Stimulated activated CD8-positive, alpha-beta memory T cell treated with anti-CD3 and anti-CD28 coated beads, Interleukin-4, amount 100 ng/mL, for 1 hour (primary cell): ENCODE measurements at places on chromosomes 7 and 10.

DNA sequence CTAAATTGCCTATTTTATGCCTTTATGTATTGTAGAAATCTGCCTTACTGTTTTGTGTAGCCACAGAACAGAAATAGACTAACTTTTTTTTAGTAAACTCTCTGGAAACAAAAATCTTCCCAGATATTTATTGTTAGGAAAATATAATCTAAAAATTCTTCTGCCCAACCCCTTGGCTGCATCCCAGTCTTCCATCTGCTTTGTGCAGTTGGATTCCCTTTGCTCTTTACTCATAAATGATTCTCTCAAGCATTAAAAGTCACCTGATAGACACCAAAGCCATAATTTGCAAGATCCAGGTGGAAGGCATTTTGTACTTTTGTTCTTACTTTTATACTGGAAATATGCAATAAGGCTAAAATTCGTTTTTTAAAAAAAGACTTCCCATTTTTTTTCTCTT lies 6.1 kb upstream of the CAV2 start:
- no peak for DNase-seq

DNA sequence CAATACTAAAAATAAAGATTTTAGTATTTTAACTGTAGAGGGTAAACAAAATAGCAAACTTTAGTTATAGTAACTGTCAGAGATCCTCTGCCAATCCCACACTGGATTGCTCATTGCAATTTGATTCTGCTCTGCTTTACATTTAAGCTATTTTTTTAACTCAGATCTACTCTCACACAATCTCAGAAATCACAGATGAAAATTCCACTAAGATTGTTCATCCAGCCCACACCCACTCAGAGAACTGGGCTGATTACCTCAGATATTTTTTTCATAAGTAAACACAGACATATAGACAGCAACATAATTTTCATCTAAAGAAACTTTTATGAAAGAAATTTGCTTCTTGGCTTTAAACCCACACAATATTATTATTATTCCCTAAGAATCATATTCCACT lies 7.0 kb downstream of the OSBPL3 start:
- DNase-seq, result no peak

GRCh38 chr10:20007426-20007825 lies 191.2 kb downstream of the PLXDC2 start:
- DNase-seq, result no peak

DNA sequence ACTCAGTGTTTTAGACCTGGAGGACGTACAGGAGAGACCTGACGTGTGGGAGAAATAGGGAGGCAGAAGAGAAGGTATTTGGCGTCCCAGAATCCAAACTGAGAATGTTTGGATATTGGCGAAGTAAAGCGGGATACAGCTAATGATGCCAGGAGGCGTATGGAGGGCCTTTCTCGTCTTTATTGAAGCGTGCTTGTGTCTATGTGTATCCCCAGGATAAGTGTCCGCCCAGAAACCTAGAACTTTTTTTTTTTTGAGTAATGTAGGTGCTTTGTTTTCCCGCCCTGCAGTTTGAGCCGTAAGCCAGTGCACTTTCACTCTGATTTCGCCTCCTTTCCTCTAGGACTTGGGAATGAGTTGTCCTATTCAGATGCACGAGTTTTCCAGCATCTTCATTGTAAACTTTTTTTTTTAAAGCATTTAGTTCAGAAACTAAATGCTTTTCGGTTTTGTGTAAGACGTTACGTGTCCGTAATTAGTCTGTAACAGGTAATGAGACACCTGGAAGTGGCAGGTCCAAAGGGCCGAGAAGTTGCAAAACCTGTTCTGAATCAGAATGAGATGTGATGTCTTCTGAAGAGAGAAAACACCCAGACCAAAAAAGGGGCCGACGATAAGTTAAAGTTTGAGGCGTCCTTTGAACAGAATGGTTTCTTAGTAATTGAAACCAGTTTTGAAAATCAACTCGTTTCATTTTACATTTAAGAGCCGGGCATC lies 746 bp downstream of the ARL5B start:
- no peak for DNase-seq

- DNase-seq, result no peak
These were observed 77.1 kb downstream of the ORC5 start for GRCh38 chr7:104130726-104131125.

DNA sequence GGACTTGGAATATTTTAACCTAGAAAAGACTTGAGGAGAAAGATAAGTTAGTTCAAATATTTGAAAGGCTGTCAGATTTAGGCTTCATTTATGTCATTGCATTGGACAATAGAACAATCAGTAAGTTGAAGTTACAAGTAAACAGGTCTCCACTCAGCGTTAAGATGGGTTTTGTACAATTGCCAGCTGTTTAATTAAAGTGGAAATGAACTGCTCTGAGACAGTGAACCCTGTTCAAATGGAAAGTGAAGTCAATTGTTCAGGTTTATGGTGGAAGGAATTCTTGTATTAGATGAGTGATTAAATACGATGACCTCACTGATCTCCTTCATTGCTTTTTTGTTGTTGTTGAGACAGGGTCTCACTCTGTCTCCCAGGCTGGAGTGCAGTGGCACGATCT lies 151.7 kb downstream of the PLXDC2 start:
- no peak for DNase-seq

GRCh38 chr7:30281263-30281662 lies 3.1 kb upstream of the ZNRF2 start:
- no peak for DNase-seq

DNA sequence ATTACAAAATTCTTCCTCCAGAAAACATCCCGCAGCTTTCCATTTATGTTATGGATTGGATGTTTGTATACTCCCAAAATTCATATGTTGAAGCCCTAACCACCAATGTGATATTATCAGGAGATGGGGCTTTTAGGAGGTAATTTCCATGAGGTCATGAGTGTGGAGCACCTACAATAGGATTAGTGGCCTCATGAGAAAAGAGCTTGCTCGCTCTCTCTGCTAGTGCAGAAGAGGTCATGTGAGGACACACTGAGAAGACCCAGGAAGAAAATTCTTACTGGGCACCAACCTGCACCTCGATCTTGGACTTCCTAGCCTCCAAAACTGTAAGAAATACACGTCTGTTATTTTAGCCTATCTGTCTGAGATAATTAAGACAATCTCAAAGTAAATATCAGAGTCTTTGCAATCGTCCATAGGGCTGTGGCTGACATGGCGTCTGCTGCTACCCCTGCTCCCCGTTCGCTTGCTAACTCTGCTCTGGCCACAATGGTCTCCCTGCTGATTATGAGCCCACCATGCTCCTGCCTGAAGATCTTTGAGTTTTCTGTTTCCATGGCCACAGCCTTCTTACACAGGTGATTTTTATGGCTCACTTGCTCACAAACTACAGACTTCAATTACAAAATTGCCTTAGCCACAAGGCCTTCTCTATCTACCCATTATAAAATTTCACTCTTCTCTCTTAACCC lies 333.3 kb downstream of the CACNA2D1 start:
- no peak for DNase-seq

GRCh38 chr7:142581341-142581740 lies 167.9 kb upstream of the PRSS1 start:
- no peak for DNase-seq

DNA sequence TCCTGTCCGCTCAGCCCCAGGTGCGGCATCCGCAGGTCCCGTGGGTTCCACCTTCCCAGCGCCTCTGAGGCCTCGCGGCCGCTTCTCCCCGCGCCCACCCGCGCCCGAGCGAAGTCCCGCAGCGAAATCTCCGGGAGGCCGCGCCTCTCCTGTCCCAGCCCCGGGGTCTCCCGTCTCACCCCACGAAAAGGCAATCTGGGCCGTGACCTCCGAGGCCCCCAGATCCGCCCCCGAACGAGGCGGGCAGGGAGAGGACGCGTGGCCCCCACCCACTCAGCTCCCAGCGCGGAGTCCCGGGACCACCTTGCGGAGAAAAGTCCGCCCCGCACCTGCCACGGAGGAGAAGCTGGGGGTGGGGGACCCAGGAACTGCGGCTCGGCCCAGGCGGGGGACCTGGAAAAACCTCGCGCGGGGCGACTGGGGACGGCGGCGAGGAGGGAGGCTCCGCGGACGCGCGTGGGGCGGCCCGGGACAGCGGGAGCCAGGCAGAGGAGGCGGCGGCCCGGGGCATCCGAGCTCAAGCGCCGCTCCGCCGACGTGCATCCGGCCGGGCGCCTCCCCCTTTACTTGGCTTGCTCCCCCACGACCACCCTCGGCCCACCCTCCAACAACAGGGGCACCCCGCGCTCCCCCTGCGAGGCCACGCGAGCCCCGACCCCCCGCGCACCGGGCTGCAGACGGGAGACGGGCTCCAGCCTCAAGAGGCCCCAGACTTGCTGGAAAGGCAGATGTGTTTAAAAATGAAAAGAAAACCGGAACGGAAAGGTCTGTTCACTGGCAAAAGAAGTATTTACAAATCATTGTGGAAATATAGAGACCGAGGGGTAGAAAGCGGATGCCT lies 33.0 kb upstream of the RNF32 start:
- DNase-seq, result no peak

GRCh38 chr7:127895814-127896280 lies 135.4 kb downstream of the LRRC4 start:
- no peak for DNase-seq

DNA sequence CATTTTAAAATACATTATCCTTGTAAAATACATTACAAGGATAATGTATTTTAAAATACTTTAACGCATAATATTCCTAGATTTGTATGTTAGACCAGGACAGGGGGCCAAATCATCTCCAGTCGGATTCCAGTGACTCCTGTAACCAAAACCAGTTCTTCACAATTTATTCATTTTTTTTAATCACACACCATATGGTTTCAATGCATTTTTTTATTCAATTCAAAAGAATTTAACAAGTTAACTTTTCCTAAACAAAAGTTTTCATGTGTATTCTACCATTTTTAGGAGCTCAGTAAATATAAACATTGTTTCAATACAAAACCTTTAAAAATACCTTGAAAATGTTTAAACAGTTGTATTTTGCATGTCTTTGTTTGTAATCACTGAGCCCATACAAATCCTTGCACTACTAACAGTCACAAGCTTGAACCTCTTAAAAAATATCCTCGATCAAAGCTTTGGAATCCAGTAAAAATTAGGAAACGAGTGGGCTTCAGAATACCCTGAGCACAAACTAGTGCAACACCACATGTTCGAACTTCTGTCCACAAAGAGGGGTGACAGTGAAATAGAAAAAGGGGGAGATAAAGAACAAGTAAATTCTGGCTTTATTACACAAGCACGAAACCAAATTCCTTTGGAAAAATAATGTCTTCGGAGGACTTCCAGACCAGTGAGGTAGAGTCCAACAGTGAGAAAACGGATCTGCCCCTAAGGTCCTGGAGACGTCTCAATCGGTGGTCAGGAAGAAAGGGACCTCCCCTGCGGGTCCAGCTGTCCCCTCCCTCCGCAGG lies 1.6 kb downstream of the CCDC71L start:
- no peak for DNase-seq

DNA sequence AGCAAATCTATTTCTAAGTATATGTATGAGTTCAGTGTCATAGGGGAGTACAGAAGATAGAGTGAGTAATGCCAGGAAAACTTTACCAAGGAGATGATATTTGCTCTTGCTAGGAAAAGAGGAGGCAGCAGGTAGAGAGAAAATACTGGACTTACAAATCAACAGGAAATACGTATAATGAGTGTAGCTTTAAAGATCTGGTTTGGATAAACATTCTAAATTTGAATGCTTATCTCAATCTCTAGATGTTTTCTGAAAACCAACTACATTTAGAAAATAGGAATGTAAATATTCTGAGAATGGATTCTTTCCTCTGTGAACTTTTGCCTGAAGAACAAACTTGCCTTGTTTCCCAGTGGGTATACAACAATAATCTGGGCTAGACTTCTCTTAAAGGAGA lies 46.9 kb upstream of the GNAI1 start:
- no peak for DNase-seq

DNA sequence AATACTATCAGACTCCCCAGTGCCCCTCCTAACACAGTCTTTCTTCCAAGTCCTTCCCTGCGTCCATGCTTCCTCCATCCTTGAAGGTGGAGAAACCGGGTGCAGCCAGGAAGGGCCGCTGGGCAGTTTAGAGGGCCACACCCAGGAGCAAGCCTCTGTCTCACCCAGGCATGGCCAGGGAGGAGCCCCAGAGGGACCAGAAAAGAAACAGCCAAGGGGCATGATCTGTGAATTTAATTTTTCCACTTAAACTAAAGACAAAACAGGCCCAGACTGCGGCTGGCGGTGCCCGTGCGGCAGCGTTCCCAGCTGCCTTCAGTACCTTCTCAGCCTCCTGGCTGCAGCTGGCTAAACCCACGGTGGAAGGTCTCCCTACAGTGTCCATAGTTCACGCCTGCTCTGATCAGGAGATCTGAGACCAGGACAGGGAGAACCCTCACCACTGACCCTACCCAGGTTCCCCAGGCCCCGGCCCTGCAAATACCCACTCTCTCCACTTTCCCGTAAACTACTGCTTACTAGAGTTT lies 12.9 kb downstream of the UNCX start:
- no peak for DNase-seq

GRCh38 chr10:61565819-61566560 lies 96.7 kb upstream of the CABCOCO1 start:
- DNase-seq, result no peak

DNA sequence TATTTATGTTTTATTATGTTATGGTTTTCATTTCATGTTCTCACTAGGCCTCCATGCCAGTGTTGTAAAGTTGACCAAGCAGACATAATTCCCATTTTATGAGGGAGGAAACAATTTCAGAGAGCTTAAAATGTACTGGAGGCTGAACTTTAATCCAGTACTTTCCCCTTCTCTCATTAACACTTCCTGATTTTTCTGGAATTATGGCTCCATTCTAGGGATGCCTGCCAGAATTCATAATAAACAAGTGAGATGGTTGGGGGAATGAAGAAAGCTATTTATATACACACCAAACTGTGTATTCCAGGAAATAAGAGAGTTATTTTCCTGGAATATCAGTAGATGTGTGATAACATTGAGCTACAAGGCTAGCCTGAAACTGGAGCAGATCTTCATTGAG lies 6.9 kb downstream of the TMEM236 start:
- no peak for DNase-seq

- no peak for DNase-seq
These were observed at the start of gene SP8 for GRCh38 chr7:20786779-20787659. TSS of gene SP8 (minus strand) at chr7:20786886. CDS start at chr7:20786798, 88 bp downstream.

DNA sequence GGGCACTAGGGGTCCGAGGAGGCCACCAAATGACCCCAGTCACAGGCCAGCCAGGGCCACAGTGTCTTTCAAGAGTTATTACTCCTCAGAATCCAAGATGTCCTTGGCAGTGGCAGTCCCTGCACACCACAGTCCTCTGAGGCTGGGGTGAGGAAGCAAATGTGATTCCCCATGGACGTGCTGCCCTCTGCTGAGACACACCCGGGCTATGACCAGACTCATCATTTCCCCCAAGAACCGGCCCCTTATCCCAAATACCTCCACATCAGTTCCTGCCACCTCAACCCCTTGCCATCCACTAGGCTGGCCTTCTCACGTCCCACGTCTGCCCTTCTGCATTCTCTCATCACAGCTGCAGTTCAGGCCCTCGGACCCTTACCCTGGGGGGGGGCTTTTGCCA lies 5.0 kb downstream of the PRKAG2 start:
- no peak for DNase-seq

DNA sequence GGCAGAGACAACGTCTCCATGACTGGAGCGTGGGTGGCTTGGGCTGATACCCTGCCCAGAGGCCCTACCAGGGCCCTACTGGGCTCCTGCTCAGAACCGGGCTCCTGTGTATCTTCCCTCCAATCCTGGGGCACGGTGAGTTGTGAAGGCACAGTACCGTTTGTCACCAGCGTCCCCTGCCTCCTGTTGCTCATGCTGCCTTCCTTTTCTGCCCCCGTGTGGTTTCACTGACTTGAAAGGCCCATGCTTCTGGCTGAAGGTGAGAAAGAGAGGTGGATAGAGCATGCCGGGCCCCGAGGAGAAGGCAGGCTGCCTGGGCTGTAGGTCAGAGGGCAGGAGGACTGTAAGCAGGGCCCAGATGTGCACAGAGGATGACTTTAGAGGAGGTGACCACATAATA lies 9.1 kb upstream of the DMBT1 start:
- DNase-seq, result peak; percentile 19
